ENCODE measurements at places on chromosomes 2 and 18.

- DNase-seq = no peak
These were observed 3.9 kb upstream of the DCTN1 start for GRCh38 chr2:74384051-74384450.

DNA sequence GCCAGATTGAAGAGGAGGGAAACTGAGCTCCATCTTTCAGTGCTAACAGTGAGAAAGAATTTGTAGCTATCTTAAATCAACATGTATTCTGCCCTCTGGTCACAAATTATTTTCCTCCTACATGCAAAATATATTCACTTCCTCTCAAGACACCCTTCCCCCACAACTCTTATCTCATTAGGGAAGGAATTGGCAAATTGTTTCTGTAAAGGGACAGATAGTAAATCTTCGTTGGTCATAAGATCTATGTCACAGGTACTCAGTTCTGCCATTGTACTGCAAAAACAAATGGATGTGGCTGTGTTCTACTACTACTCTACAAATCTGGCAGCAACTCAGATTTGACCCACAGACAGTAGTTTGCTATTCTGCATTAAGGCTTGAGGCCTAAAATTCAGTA lies 53.0 kb upstream of the CYP20A1 start:
- DNase-seq = no peak

GRCh38 chr2:167692936-167693335 lies 554.5 kb downstream of the STK39 start:
- DNase-seq = no peak

DNA sequence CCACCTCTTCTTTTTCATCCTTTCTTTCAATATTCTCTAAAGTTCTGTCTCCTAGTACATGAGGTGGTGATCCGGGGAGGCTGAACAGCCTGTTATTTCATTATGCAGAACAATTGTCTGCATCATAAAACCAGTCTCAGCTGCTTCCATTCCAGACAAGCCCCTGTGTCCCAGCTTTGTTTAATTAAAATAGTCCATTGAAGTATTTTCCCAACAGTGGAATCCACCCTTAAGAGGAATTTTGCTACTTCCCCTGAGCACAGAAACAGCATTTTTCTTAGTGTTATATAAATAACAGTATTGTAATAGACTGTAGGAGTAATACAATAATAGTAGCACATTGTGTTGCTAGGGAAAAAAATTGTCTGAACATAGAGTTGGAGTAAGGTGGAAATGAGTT lies 395.4 kb upstream of the TCF4 start:
- DNase-seq = no peak
